Activated CD8-positive, alpha-beta T cell treated with anti-CD3 and anti-CD28 coated beads, Interleukin-2, amount 10 ng/mL, durations not matched to agents 7 days and 5 days (primary cell): ENCODE measurements at places on chromosomes 2 and 18. TPM values are rescaled to one million over a fixed set of nuclear protein-coding genes. Genes with fewer than 3 reads are reported as not detected.

DNA sequence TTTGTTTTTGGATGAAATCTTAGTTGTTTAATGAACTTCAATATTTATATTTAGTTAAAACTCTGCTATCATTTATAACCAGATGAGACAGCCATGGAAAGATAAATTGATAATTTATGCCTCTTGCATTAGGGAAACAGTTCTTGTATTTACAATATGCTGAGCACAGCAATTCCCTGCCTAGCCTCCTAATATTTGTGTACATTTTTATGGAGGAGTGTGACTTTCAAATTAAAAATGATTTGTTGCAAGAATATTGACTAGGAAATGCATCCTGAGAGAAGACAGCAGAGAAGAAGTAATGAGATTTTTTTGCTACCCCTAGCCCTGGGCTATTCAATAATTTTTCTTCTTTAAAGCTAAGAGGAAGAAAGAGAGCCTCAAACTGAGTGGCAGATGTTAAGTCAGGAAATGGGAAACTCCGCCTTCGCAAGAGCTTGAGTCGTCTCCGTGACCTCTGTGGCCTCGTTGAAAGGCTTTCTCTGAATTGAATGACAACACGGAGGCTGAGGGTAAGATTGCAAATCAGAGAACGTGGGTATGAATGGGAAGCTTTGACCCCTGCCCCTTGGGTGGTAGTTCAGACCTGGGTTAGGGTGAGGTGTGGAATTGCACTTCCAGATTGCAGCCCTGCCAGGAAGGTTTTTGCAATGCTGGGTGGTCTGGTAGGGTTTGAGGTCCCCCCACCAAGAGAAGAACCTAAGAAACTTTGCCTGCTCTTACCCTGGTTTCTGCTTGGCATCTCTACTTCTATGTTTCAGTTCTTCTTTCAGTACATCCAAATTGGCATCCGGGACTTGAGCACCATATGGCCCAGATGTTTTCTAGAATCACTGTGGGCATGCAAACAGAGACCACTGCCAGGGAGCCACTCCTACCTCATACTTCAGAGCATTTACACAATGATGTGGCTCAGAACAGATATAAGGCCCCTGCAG is 210.3 kb upstream of the RBMS1 start:
- H3K4me3 ChIP-seq = no peak overlapping the region
- H3K27me3 ChIP-seq = no peaks in the 10 kb centered on the region
- H3K4me1 ChIP-seq = peaks cover 15% of the 10 kb centered on the region
- peak; percentile 64 for DNase-seq
- H3K27ac ChIP-seq = peak overlapping the region; percentile 44

DNA sequence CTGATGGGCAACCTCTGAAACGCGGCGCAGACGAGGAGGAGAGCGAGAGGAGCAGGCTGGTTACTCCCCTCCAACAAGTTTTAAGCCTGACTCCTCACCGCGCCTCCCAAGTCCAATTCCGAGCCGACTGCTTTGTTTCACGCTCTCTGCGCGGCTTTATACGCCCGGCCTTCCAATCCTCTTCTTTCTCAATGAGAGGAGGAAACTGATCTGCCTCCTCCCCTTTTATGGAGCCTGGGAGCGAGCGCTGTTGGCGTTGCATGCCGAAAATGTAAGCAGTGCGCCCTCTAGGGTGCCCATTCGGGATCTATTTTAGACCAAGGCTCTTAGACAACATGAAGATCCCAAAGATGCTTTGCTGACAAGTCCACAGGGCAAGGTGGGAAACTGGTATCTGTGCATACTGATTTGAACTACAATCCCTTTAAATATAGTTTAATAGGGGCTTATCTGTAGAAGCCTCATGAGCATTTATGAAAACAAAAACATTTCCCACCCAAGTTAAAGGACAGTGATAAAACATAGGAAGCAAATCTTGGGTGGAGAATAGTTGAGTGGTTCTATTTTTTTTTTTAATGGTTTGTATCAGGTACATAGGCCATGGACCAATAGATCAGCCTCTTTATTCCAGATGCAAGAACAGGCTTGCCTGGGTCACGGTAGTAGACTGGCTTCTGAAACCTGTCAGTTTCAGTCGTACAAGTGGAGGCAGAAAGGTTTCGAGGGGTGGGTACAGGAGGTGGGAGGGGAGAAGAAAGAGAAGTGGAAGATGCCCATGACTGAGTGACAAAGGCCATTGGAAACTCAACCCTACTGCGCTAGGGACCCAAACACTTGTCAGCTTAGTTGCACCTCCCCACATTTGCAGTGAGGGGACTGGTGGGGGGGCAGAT is at the start of gene RND3:
Gene RND3, minus strand, starts transcription at position 131 of the 893 bp plus-strand sequence. CDS start 250 bp downstream, outside the sequence.
- no peaks in the 10 kb centered on the region for H3K36me3 ChIP-seq
- H3K4me3 ChIP-seq = peak within 1 kb of the TSS; percentile 16
- peak; percentile 54 for DNase-seq
- H3K4me1 ChIP-seq = peaks cover 15% of the 10 kb centered on the region

DNA sequence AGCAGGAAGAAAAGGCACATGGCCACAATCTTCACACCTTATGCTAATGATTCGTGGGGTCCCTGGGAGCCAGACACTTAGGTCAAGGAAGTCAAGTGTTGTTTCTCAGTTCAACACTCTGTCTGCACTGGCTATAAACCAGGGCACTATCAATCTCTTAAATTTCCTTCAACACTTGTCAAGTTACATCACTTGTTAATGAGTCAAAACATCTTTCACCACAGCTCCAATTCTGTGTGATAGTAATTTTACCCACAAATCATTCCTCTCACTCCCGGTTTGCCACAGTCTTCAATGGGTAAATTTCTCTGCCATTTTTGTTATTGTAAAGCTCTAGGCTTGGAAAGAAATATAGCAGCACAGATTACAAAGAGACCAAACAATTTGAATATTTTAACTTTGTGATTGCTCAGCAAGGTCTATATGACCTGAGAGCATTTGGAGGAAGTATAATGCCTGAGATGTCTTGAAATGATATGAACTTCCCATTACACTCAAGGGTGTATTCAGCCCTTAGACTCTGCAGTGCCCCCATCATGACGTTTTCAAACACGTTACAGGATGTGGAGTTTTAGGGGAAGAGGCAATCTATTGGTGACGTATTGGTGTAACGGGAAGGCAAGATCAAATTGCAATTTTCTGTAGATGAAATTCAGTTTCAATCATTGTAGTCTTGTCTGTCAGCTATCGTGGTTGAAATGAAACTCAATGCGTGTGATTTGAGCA is 78.7 kb downstream of the ICOS start:
- H3K27ac ChIP-seq = no peak overlapping the region
- H3K36me3 ChIP-seq = peaks cover 4% of the 10 kb centered on the region
- peaks cover 17% of the 10 kb centered on the region for H3K4me1 ChIP-seq

- peak overlapping the region; percentile 34 for H3K4me3 ChIP-seq
- no peak overlapping the region for H3K27ac ChIP-seq
- H3K27me3 ChIP-seq = peaks cover 40% of the 10 kb centered on the region
These were observed 7.6 kb upstream of the TNS1 start for GRCh38 chr2:218010140-218010983.

DNA sequence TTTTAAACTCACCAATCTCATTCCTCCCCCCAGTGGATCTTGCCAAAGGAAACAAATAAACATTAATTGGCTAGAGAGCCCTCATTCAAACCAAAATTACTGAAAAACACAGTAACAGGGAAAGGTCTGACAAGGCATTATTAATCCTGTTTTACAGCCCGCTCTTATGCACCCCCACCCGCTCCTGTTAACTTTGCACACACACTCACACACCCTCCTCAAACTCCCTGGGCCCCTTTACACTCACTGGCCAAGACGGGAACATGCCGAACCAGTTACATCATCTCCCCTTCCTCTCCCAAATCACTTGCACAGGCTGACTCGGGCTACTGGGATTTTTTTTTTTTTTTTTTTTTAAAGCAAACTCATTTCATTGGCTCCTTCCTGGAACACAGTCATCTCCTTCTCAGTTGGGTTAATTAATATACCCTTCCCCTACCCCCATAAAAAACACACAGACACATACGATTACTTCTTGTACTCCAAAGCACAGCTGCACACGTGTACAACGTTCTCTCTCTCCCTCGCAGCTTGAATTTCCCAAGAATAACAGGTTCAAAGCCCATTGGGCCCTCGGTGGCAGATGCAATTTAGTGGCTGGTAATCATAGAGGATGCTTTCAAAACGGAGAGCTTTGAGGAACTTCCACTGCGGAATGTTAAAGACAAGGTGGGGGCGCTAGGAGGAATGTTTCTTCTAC is 31.8 kb downstream of the KLF7 start:
- DNase-seq = peak; percentile 8
- H3K27me3 ChIP-seq = no peaks in the 10 kb centered on the region
- peaks cover 32% of the 10 kb centered on the region for H3K36me3 ChIP-seq
- peaks cover 35% of the 10 kb centered on the region for H3K4me1 ChIP-seq

DNA sequence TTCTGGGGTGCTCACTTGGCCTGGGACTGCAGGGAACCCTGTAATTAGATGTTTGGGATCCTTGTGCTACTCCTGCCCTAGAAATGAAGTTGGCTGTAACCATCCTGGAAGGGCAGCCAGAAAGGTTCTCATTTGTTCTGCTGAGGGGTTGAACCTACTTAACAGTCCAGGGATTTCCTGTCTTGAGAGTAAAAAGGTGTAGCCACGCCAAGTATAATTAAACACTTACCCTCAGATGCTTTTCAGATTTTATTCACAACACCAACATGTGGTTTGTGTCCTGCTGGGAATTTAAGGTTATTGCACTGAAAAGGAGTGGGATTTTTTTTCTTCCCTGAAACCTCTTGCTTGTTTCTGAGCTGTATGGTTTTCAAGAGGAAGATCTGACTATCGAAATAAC is 222.4 kb upstream of the APCDD1 start:
- DNase-seq = no peak
- no peaks in the 10 kb centered on the region for H3K36me3 ChIP-seq
- H3K27me3 ChIP-seq = no peaks in the 10 kb centered on the region
- H3K27ac ChIP-seq = no peak overlapping the region

- no peak for DNase-seq
- H3K36me3 ChIP-seq = no peaks in the 10 kb centered on the region
- H3K4me3 ChIP-seq = no peak overlapping the region
- no peaks in the 10 kb centered on the region for H3K4me1 ChIP-seq
- H3K27me3 ChIP-seq = no peaks in the 10 kb centered on the region
These were observed 564.0 kb upstream of the POU3F3 start for GRCh38 chr2:104289651-104290565.

- peaks cover 30% of the 10 kb centered on the region for H3K36me3 ChIP-seq
- H3K27me3 ChIP-seq = no peaks in the 10 kb centered on the region
- no peak overlapping the region for H3K4me3 ChIP-seq
- no peak overlapping the region for H3K27ac ChIP-seq
These were observed 18.7 kb upstream of the ELAC1 start for GRCh38 chr18:50949185-50949584.

GRCh38 chr2:184646593-184646992 is 48.3 kb downstream of the ZNF804A start:
- H3K4me1 ChIP-seq = no peaks in the 10 kb centered on the region
- H3K36me3 ChIP-seq = no peaks in the 10 kb centered on the region
- no peak overlapping the region for H3K27ac ChIP-seq
- H3K27me3 ChIP-seq = no peaks in the 10 kb centered on the region
- H3K4me3 ChIP-seq = no peak overlapping the region

DNA sequence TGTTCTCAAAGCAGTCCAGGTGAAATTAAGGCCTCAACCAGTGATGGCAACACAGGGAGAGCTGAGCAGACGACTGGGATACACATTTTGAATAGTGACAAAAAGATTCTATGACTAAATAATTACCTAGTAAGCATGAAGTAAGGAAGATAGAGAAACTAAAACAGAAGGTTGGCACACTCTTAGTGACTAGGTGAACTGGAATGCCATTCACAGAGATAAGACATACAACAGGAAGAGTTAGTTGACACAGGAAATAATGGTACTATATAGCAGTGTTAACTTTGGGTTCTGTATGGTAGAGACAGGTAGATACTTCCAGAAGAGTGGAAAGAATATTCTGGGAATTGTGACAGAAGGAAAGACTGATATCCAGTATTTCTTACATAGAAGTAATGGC is 181.8 kb upstream of the NT5C1B start:
- H3K4me3 ChIP-seq = no peak overlapping the region
- no peaks in the 10 kb centered on the region for H3K4me1 ChIP-seq
- no peaks in the 10 kb centered on the region for H3K36me3 ChIP-seq
- H3K27me3 ChIP-seq = no peaks in the 10 kb centered on the region
- no peak for DNase-seq

GRCh38 chr2:197377670-197378069 is 57.2 kb downstream of the SF3B1 start:
- no peak for DNase-seq
- peaks cover 4% of the 10 kb centered on the region for H3K27me3 ChIP-seq
- no peaks in the 10 kb centered on the region for H3K36me3 ChIP-seq
- H3K27ac ChIP-seq = no peak overlapping the region

DNA sequence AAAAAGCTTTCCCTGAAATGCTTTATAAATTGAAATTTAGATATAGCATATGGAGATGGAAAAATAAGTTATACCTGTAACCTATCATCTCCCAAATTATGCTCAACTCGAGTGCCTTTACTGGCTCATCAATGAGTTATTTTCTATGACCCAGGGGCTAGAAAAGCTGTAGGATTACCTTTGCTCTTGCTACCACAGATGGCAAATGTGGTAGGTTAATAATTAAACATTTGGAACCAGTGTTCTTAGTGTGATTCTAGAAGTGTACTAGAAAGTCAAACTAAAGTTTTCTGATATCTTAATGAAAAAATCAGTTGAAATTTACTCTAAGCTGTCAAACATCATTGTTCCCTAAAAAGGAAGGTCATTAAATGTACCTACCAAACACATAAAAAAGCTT is 22.5 kb downstream of the ALS2 start:
- no peak for DNase-seq
- H3K36me3 ChIP-seq = peaks cover 2% of the 10 kb centered on the region
- no peak overlapping the region for H3K27ac ChIP-seq

DNA sequence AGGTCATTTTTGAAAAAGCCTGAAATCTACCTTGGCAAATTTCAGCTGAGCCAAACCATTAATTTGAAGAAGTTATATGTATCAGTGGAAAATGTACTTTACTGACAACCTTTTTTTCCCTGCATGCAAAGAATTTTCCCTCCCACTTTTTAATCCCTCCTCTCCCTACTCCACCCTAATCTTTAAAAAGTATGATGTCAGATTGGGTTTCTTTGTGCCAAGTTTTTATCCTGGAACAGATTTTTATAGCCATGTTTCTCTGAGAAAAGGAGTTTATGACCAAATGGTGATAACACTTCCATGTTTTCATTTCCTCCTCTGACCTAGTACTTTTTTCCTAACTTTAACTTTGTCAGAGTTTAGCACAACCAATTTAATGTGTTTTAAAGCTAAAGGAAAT is 250.3 kb upstream of the FOSL2 start:
- H3K4me3 ChIP-seq = no peak overlapping the region
- DNase-seq = no peak
- no peak overlapping the region for H3K27ac ChIP-seq
- H3K36me3 ChIP-seq = peaks cover 10% of the 10 kb centered on the region

The DAW1 gene
- not detected for total RNA-seq

The VIL1 gene
- not detected for total RNA-seq

The CPLX4 gene
- not detected for total RNA-seq

The DPP10 gene
- total RNA-seq = not detected

The HOXD10 gene
- total RNA-seq = not detected

The NYAP2 gene
- not detected for total RNA-seq
